AG10803 (cell line): ENCODE measurements at places on chromosomes 5 and 9.

DNA sequence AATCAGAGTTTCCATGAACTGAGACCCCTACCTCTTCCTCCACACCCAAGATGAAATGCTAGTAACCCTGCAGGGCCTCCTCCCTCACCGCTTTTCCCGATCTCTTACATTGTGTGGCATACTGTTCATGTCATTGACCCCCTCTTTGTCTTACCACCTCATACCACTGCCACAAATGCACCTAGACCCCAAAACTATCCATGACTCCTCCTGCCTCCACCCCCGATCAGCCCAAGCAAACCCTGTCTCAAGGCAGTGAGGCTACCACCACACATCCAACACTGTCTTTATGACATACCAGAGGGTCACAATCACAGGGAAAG, 55.7 kb downstream of the PLAC8L1 start:
- no peak for DNase-seq

DNA sequence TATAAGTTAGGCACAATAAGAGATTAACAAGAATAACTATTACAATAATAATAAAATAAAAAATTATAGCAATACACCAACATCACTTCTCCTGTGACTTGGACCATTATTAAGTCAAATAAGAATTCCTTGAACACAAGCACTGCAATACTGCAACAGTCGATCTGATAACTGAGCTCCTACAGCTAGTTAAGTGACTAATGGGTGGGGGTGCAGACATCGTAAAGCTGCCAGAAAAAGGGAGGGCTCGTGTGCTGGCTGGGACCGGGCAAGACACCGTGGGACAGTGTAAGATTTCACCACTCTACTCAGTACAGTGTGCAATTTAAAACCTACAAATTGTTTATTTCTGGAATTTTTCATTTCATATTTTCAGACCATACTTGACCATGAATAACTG, 78.8 kb downstream of the SNX24 start:
- peak; percentile 41 for DNase-seq

- DNase-seq = no peak
Measured at GRCh38 chr5:73370095-73370494, 78.5 kb downstream of the FOXD1 start.

DNA sequence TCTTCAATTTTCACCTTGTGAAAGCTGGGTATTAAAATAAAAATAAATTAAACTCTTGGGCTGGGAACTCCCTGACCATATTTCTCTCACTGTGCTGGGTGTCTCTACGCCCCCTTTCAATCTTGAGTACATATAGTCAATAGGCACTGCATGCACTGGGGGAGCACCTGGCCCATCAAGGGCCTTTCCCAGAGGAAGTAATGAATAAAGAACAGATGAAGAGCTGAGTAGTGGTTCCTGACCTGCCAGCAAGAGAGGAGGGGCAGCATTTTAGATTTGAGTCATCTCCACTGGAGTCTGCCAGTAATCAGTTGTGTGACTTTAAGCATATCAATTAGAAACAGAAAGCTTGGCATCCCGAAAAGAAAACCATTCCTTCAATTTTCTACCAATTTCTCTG, 6.2 kb downstream of the MAPKAP1 start:
- peak; percentile 41 for DNase-seq

GRCh38 chr5:152309926-152310450, 95.1 kb downstream of the NMUR2 start:
- DNase-seq = no peak

GRCh38 chr9:91208837-91209236, 152.9 kb downstream of the AUH start:
- DNase-seq = no peak

- DNase-seq = no peak
Measured at GRCh38 chr5:107889387-107889786, 218.7 kb upstream of the EFNA5 start.
